ENCODE measurements at places on chromosomes 16 and 17.

- no peak for DNase-seq
These were observed 11.7 kb downstream of the CAVIN1 start for GRCh38 chr17:42411361-42411760.

DNA sequence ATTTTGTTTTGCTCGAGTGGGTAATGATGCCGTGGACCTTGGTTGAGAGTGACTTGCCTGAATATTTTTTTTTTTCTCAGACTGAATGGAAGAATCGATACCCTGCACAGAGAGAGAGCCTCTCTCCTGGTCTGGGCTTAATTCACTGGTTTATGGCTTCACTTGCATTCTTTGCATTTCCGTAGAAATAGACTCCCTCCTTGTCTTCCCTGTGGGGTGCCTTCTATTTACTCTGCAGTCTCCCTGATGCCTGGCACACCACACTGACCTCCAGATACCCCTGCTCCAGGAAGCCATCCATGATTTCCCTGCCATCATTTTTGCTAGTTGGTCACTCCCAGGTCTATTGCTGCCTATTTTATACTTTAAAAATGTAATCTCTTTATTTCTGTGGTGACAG, 238.0 kb downstream of the SNX29 start:
- DNase-seq, result peak; percentile 43

DNA sequence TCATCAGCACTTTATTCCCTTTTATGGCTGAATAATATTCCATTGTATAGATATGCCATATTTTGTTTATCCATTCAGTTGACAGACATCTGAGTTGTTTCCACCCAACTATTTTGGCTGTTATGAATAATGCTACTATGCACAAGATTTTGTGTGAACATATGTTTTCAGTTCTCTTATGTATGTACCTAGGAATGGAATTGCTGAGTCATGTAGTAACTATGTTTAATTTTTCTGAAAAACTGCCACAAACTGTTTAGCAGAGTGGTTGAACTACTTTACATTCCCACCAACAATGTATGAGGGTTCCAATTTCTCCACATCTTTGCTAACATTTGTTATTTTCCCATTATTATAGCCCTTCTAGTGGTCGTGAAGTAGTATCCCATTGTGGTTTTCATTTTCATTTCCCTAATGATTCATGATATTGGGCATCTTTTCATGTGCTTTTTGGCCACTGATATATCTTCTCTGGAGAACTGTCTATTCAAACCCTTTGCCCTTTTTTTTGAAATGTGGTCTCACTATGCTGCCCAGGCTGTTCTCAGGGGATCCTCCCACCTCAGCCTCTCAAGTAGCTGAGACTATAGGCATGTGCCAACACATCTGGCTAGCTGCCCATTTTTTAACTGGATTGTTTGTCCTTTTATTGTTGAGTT, 26.3 kb downstream of the SMURF2 start:
- DNase-seq, result peak; percentile 11

DNA sequence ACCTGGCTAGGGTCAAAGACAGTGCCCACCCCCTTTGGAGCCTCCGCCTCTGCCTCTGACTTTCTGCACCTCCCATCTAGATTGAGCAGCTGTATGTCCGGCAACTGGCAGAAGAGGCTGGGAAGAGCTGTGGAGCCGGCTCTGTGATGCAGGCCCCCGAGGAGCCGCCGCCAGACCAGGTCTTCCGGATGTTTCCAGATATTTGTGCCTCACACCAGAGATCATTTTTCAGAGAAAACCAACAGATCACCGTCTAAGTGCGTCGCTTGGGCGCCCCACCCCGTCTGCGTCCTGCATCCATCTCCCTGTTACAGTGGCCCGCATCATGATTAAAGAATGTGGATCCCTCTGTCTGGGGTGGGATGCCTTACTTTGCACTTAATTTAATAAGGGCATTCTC, 22.1 kb downstream of the IRF8 start:
- DNase-seq, result no peak

DNA sequence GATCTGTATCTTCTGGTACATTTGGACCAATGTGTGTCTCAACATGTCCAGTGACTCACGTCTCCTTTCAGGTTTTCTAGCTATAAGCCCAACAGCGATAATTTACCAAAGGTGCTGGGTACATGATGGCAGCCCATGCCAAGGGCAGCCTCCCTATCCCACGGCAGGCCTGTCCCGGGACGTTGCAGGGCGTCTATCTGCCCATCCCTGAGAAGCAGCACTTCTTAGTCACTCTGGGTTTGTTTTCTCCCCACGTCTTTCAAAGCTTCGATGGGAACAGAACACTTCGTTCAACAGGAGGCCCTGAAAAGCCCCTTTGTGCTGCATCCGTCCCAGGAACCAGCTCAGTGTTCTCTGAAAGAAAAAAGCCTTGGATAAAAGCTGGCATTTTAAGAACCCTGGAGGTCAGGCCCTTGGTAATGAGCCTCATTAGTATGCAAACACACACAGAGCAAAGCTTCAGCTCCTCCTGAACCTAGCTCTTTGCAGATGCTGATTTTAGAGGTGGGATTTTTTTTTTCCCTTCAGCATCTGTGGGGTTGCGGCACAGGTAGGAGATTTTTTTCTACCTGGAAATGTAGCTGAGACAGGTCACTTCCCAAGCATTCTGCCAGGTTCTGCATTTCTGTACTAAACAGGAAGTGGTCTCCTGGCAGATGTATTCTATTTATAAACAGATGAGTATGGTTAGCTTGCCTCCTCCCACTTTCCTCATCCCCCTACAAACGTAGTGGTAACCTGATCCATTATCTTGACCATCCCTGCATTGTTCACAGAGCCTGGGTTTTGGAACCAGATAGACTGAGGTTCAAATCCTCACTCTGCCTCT, 17.5 kb upstream of the MT4 start:
- peak; percentile 77 for DNase-seq

GRCh38 chr16:24670623-24671454, 58.6 kb upstream of the TNRC6A start:
- DNase-seq, result peak; percentile 88

DNA sequence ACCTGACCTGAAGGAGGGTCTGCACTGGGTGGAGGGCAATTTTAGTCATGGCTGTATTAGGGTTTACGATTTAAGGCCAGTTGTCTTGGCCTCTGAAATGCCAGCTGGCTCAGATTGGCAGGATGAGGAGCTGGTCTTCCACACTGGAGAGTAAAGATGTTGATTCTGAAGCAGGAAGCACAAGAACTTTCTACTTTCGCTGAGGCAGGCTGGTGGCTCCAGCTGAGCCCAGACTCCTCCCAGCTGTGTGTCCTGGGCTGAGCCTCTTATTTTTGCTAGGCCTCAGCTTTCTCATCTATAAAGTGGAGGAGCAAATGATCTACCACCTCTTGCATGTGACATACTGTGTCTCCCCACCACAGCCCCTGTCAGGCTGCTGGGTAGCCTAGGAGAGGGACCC, 74.4 kb downstream of the MRM1 start:
- DNase-seq, result peak; percentile 75

- no peak for DNase-seq
These were observed 30.4 kb downstream of the KANSL1 start for GRCh38 chr17:46162866-46163265.

DNA sequence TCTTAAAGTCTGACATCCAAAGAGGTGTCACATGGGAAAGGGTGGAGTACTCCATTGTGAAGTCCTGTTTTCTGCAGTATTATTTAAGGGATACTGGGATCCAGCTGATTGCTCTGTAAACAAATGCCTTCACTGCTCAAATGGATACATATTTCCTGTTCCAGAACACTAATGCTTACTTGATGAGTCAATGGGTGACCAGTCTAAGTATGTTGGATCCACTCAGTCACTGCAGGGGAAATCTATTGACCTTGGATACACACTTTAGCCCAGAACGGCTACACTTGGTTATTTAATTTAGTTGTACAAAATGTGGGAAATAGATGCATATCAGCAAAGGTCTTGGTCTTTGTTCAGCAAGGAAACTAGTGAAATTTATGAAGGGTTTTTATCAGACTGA, 261.4 kb downstream of the MAP2K4 start:
- DNase-seq, result no peak

- no peak for DNase-seq
These were observed 18.7 kb downstream of the SREBF1 start for GRCh38 chr17:17818088-17818526.

DNA sequence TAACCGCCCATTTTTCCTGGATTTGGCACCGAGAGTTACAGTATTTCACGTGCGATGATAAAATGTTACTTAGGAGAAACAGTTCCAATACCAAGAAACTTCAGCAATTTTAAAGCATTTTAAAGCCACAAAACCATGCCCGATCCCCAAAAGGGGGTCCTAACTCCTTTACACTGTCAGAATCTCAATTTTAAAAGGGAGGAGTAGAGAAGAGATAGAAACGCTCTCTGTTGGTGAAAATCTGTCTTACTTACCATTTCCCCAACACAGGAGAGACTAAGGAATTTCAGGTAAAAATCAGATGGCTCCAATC, 526 bp upstream of the RNASEK start:
- DNase-seq, result peak; percentile 1

DNA sequence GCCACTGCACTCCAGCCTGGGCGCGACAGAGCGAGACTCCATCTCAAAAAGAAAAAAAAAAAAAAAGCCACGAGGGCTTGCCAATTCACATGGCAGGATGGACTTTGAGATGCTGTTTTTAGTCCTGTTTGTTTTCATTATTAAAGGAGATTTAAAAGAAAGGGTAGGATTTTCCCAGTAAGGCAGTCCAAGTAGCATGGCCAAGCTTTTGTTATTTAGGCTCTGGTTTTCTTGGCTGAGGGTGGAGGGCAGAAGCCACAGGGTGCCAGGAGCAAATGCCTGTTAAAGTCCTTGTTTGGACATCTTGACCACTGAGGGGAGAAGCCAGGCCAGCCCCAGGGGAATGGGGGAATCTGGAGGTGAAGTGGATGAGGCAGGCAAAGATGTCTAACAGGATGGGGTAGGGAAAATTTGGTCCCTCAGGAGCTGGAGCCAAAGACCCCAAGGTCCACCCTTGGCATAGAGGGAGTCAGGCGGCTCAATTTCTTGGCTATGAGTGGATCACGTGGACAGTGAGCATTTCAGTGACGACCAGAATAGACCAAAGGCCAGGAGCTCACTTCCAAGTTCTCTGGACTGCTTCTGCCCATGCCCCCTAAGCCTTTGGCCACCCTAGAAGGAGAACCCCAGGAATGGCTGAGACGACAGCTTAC, 20.8 kb upstream of the PLLP start:
- DNase-seq, result no peak

DNA sequence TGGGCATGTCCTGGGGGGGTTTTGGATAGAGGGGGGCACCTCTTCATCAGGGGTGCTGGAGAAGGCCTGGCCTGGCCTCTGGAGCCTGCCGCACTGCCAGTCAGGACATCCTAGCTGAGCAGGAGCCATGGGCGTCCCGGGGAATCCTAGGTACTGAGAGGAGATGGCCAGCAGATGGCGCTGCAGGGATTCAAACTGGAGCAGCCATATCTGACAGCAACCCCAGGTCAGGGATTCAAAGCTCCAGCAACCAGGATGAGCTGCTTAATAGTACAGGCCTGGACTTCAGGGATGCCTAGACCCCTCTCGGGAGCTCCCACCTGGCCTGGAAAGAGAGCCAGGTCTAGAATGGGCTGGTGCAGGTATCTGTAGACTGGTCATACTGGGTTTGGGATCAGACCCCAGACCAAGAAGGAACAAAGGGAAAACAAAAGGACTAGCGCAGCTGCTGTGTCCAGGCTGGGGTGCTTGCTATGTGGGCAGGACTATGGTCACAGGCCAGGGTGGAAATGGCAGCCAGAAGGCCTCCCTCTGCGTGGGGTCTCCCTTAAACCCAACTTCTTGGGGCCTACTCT, 306.9 kb upstream of the RBFOX1 start:
- peak; percentile 53 for DNase-seq
